MCF 10A (cell line): ENCODE measurements at places on chromosomes 6 and 20.

DNA sequence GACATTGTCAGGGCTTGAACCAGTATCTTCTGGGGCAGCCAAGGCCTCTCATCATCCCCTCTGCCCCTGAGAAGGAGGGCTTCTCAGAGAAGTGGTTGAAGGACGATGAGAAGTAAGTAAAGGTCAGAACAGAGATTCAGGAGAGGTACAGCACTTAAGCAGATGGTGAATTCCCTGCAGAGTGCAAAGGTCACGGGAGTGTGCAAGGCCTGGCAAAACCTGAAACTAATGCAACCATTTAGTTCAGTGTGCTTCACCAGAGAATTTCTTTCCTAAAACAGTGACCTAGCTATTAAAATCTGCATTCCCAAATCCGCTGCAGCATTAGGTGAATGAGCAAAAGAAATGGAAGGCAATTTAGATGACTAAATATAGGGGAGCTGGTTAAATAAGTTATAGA lies 58.4 kb downstream of the TRERF1 start:
- DNase-seq = no peak

GRCh38 chr20:12591949-12592470 lies 416.8 kb upstream of the SPTLC3 start:
- no peak for DNase-seq

- DNase-seq = no peak
These were observed 510.5 kb upstream of the MAP3K7 start for GRCh38 chr6:91097364-91097763.

DNA sequence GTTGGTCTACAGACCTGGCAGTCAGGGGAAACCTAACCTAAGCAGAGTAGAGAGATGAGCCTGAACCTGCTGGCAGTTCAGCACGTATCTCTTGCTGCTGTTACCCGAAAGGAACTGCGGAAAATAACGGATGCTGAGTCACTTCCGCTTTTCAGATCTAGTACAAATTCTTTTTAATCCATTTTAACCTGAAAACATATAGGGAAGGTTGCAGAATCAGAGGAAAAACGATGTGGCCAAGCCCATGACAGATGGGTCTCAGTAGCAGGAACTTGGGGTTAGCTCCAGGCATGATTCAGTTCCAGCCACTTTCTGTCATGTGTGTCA lies 351.9 kb upstream of the PRND start:
- DNase-seq = peak; percentile 20

DNA sequence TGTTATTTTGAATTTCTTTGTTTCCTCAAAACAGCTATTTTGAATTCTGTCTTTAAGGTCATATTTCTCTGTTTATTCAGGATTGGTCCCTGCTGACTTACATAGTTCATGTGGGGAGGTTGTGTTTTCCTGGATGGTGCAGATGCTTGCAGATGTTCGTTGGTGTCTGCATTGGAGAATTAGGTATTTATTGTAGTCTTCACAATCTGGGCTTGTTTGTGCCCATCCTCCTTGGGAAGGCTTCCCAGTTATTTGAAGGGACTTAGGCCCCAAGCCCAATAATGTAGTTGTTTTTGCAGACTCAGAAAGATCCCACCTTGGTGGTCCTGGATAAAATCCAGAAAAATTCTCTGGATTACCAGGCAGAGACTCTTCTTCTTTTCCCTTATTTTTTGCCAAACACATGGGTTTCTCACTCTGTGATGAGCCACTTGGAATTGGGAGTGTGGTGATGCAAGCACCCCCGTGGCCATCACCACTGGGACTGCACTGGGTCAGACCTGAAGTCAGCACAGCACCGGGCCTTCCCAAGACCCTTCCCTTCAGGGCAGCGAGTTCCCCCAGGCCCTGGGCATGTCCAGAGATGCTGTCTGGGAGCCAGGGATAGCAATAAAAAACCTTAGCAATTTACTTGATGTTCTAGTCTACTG lies 81.6 kb upstream of the EZR start:
- DNase-seq = no peak

GRCh38 chr20:47501116-47501481 lies 588 bp upstream of the NCOA3 start:
- no peak for DNase-seq

- no peak for DNase-seq
These were observed 128.6 kb downstream of the RNF144B start for GRCh38 chr6:18515767-18516166.

GRCh38 chr6:136471372-136471771 lies 78.8 kb downstream of the MAP7 start:
- DNase-seq = no peak

GRCh38 chr6:87858440-87858839 lies 156.4 kb upstream of the AKIRIN2 start:
- DNase-seq = peak; percentile 8

GRCh38 chr6:84575264-84575663 lies 189.1 kb downstream of the TBX18 start:
- DNase-seq = peak; percentile 20

DNA sequence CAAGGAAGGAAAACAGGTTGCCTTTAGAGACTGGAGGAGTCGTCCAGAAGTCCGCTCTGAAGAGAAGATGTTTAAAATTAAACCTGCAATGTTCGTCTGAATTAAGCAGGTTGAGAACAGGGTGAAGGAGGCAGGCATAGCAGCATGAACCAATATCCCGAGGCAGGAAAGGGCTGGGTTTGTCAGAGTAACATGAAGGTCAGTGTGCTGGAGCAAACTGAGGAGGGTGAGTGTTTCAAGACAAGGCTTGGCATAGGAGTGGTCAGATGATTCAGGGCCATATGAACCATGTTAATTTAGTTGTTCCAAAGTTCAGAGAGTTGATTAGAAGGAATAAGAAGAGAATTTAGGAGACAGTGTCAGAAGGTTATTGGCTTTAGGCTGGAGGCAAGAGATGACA lies 93.3 kb downstream of the UTRN start:
- DNase-seq = peak; percentile 8

GRCh38 chr6:68211242-68211795 lies 423.8 kb upstream of the ADGRB3 start:
- peak; percentile 8 for DNase-seq

- DNase-seq = no peak
These were observed 54.1 kb downstream of the RBM38 start for GRCh38 chr20:57445298-57445697.

DNA sequence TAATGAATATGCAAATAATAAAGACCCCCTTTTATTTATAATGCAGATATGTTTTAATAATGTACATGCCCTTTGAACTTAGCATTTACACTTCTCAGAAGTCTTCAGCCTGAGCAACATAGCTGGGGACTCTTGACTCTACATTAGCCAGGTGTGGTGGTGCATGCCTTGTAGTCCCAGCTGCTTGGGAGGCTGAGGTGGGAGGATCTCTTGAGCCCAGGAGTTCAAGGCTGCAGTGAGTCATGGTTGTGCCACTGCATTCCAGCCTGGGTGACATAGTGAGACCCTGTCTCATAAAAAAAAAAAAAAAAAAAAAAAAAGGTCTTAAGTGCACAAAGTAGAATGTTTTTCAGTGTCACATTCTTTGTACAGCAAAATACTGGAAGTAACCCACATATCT lies 17.3 kb upstream of the MAPK13 start:
- DNase-seq = no peak

- no peak for DNase-seq
These were observed 63.6 kb upstream of the SYNDIG1 start for GRCh38 chr20:24405810-24406209.

- no peak for DNase-seq
These were observed 326.2 kb downstream of the CD83 start for GRCh38 chr6:14443629-14444268.

DNA sequence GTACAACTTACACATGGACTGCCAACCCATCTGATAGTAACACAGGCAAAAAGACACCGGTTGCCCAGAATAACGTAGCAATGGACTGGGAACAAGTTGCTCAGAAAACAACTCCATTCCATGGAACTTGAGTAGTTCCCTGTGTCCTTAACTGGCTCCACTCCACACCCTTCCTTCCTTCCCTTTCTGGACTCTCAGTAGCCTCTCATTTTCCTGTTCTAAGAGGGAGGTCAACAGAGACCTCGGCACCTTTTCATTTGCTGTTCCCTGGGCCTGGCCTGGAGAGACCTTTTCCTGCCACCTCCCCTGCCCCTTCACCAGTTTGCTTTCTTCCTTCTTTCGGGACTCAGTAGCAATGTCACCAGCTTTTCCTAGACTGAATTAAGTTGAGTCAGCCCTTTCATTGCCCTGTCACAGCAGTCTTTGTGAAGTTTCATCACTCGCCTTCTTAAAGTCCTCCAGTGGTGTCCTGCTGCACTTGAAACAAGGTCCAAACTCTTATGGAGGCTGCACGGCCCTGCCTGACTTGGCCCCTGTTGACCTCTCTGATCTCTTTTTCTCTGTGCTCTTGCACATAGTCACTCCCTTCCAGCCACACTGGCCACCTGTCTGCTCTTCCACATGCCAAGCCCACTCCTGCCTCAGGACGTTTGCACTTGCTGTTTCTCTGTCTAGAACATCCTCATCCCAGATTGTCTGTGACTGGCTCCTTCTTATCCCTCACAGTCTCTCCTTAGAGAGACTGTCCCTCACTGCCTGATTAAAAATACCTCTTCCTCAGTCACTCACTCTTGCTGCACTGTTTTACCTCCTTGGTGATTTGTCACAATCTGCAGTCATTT lies 90.8 kb downstream of the KCNB1 start:
- no peak for DNase-seq
